NCI-H524 (cell line): ENCODE measurements at places on chromosomes 4 and X.

GRCh38 chrX:20231598-20231997, 35.1 kb downstream of the RPS6KA3 start:
- DNase-seq: no peak

DNA sequence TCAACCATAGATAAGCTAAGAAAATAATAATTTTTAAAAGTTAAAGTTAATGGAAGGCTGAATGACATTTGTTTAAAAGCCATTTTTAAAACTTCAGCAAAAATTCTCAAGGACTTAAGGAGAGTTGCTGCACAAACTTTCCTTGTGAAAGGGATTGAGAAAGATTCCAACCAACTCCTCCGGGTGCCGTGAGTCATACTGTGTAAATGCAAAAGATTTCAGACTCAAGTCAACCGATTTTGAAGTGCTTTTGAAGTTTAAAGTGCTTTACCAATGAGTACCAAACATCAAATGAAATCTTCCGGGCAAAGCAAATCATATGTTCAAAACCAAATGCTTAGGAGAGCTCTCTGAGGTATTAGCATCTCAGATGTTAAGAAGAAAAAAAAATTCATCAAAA, 31.4 kb downstream of the VCX2 start:
- no peak for DNase-seq

- DNase-seq: no peak
These were observed 86.5 kb upstream of the KLF3 start for GRCh38 chr4:38577462-38577861.

DNA sequence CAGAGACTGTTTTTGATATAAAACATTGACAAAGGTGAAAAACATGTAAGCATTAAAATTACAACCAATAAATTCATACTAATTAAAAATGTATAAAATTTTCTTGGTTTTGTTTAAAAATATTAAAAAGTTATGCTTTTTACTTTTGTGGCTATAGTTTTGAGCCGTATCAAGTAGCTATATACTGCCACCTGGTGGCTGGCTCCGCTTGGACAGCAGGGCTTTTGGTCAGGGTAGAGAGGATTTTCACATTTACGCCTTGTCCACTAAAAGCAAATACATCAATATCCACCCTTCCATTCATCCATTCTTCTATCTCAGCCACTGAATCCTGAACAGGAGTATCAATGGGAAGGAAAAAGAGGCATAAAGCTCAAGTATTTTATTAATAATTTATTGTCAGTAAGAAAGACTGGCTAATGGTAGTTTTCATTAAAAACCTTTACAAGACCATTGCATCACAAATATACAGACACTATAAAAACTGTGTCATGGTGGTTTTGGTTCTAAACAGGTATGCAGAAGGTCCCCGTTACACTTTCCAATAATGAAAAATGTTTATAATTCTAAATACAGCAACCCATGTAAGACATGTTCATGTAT, 32.1 kb upstream of the MTNR1A start:
- DNase-seq: no peak

GRCh38 chrX:129565046-129565650, 25.1 kb downstream of the OCRL start:
- DNase-seq: no peak

GRCh38 chrX:105645667-105646357, 176.5 kb upstream of the NRK start:
- DNase-seq: no peak

- DNase-seq: no peak
These were observed 91.7 kb downstream of the CORIN start for GRCh38 chr4:47746122-47746521.

DNA sequence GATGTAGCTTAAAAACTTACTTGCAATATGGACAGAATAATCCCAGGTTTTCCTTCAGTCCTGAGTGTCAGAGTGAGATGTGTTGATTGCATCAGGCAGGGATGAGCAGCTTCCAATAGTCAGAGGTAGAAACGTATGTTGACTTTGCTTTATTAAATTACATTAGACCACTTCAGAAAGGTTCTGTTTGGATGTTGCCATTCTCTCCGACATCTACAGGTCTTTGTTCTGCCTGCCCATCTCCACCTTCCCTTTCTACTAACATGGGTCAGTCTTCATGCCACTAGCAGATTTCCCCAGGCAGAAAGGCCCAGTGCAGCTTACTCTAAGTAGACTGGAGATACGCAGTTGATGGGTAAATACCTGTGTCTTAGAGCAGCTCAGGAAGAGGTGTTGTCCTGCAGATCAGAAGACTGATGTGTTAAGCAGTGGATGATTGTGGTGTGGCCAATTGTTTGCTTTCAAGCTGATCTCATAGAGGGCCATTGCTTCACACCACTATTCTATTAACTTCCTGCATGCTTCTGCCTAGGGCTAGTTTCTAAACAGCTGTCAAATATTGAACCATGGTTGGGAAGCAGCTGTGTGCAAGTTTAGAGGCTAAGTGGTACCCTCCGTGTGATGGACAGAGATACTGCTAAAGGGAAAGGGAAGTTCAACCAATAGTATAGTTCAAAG, 1.8 kb downstream of the FRMPD4 start:
- DNase-seq: no peak

GRCh38 chr4:142347241-142347640, 498.9 kb downstream of the INPP4B start:
- DNase-seq: no peak

DNA sequence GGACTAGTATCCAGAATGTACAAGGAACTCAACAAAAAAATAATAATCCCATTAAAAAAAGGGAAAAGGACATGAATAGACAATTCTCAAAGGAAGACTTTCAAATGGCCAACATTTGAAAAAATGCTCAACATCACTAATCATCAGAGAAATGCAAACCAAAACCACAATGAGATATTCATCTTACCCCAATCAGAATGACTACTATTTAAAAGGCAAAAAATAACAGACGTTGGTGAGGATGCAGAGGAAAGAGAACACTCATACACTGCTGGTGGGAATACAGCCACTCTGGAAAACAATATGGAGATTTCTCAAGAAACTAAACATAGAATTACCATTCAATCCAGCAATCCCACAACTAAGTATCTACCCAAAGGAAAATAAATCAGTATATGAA, 133.1 kb downstream of the KDR start:
- DNase-seq: no peak

- no peak for DNase-seq
These were observed 116.8 kb upstream of the ZCCHC13 start for GRCh38 chrX:74187211-74187610.

DNA sequence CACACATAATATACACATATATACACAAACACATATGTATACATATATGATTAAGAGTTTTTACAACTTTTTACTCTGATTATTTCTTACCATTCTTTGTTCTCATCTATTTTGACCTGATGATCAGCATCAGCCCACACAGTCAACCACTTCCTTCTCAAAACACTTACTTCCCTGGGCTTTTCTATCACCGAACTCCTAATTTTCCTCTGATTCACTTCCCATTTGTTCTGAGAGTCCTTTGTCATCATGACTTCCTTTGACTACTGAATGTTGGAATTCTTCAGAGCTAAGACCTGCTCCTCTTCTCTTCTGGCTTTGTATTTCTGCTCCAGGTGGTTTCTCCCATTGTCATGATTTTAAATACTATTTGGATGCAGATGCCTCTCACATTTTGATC, 209.5 kb upstream of the AFF2 start:
- no peak for DNase-seq

- peak; percentile 80 for DNase-seq
These were observed 3.1 kb downstream of the MAMLD1 start for GRCh38 chrX:150365990-150366911.

GRCh38 chrX:69019073-69019890, 146.0 kb downstream of the PJA1 start:
- DNase-seq: no peak

DNA sequence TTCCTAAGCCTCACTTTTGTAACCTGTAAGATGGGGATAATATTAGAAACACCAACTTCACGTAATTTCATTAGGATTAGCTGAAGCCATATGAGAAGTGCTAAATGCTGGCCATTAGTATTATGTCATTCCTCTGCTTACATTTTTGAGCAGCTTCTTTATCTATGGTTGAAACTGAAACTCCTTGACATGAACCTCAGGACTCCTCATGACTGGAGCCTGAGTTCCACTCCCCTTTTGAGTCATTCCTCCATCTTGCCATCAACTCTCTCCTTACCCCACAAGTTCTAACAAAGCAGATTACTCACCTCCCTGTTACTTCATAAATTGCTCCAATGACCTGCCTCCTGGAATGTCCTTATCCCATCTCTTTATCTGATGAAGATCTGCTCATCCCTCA, 123.2 kb upstream of the KCNIP4 start:
- DNase-seq: no peak

DNA sequence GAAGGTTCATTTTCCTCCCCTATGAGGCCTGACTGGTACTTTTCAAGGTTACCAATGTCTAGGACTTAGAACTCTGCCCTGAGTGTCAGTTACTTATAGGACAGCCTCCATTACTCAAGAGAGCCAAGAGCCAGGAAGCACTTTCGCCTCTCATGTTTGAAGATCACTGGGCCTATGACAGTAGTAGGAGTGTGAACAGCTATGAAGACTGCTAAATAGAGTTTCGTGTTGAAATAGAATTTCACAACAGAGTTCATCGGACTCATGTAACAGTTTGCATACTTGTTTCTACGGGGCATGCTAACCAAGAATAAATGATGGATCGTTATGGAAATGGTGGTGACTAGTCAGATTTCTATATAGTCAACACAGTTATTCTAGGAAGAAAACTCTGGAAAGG, 97.8 kb upstream of the GPC4 start:
- DNase-seq: no peak

- no peak for DNase-seq
These were observed 129.6 kb downstream of the IL1RAPL2 start for GRCh38 chrX:104695593-104695992.

DNA sequence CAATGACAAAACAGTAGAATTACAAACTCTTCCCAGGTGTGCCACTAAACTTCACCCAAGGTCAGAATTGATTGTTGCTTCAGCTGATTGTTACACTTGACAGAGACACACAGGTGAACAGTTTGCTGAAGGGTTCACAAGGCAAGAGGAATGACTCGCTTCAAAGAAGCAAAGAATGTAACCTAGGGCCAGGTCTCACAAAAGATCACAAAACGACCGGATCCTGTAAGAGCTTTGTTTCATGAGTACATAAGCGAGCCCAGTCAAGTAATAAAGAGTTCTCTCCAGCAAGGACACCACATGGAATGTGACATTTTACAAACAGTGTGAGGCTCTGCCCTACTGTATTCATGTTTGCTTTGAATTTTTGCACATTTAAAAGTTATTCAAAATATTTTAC, 9.1 kb downstream of the LNX1 start:
- no peak for DNase-seq

DNA sequence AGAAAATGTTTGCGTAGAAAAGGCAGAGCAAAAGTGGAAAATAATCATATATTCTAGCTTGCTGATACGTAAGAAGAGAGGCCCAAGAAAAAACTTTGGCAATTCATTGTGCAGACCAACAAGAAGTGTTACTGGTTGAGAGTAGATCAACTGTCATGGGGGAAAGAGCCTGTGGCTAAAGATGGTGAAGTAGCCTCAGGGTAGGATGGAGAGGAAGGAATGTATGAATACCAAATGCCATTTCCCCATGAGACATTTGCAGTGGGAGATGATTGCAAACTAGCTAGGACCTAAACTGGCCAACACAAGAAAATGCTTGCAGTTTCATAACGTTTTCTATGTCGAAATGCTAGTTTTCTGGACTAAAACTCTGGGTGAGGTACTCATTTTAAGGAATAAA, 47.7 kb upstream of the ADGRL3 start:
- DNase-seq: no peak

DNA sequence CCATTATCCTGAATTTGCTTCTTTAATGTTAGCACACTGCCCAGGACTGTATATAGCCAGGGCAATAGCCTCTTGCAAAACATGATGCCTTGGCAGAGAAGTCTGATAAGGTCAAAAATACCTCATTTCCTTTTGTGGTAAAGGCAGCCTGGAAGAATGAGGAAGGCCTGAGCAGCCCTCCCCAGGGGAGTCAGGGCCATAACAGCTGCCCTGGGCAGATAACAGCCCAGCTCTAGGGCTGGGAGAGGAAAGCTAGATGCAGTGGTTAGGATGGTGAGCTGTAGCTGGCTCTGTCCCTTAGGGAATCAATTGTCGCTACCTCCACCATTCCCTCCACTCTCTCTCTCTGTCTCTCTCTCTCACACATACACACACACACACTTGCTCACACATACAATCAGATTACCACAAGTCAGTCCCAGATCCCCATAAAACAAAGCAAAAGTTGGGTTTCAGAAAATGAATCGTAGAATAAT, 29.2 kb downstream of the EFHC2 start:
- no peak for DNase-seq

- DNase-seq: no peak
These were observed 39.8 kb upstream of the KLHL13 start for GRCh38 chrX:118156254-118156952.

GRCh38 chr4:38654273-38654672, 9.7 kb upstream of the KLF3 start:
- DNase-seq: no peak

DNA sequence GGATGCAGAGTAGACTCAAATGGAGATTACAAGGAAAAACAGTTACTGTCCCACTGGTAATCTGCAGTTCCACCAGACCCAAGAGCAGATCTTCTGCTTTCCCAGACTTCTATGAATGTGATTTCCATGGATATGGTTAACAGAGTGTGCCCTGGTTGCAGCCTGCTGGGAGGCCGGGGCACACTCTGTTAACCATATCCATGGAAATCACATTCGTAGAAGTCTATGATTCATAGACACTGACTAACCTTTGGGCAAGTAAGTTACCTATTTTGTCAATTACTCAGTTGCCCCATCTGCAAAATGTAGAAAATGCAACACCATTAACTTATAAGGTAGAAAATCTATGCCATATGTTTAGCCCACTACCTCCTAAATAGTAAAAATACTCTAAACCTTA, 443.1 kb upstream of the PITX2 start:
- DNase-seq: no peak

DNA sequence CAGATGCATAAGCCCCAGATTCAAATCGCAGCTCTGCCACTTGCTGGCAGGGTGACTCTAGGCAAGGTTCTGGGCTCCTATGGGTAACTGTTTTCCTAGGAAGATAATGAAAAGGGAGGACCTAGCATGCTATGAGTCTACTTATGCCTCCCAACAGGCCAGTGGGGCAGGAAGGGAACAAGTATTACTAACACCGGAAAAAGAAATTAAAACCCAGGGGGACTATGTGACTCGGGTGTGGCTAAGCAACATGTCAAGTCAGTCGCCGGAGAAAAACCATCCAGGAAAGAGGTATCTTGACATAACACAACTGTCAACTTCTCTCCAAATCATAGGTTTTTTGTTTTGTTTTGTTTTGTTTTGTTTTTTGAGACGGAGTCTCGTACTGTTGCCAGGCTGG, 45.5 kb upstream of the RBPJ start:
- no peak for DNase-seq

- DNase-seq: peak; percentile 65
These were observed 53.2 kb downstream of the C4orf51 start for GRCh38 chr4:145732895-145733880.

- peak; percentile 7 for DNase-seq
These were observed 1520.7 kb downstream of the ARAP2 start for GRCh38 chr4:34723605-34724004.

GRCh38 chr4:1285790-1286553, 3.7 kb upstream of the MAEA start:
- DNase-seq: peak; percentile 13
